ENCODE measurements at places on chromosomes 3 and 15.

DNA sequence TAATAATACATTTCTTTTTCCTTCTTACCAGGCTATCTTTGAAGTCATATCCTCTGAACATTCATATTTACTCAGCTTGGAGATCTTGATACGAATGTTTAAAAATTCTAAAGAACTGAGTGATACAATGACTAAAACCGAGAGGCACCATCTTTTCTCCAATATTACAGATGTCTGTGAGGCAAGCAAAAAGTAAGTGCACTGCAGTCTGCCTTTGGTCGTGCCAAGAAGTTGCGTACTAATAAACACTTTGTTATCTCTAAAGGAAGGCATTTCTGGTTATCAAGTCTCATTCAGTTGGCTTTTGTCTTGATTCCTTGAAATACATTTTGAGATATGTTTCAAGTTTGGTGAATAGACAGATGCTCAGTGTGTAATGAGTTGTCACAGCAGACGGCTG is 31.6 kb downstream of the ARHGEF26 start:
- no peak for DNase-seq

GRCh38 chr15:72790302-72790910 is 6.8 kb upstream of the ADPGK start:
- no peak for DNase-seq

DNA sequence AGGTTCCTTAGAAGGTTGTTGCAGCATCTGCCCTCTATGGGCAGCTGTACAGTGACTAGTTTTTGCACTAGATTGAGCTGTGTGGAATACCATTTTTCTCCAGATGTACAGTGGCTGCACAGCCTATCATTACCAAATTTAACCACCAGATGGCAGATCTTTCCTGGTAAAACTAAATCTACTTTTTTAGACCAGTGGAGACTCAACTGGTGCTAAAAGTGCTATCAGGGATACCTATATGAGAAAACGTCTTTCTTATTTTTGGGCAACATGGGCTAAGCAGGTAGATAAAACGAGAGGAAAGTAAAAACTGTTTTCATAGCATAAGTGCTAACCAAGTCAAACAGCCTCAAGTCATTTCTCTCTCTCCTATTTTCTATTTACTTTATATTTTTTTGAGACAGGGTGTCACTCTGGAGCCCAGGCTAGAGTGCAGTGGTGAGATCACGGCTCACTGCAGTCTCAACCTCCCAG is 21.2 kb downstream of the IGSF10 start:
- no peak for DNase-seq

GRCh38 chr15:81569286-81570080 is 195.5 kb upstream of the TMC3 start:
- DNase-seq, result no peak

GRCh38 chr15:69302929-69303328 is 4.2 kb downstream of the PAQR5 start:
- DNase-seq, result no peak

DNA sequence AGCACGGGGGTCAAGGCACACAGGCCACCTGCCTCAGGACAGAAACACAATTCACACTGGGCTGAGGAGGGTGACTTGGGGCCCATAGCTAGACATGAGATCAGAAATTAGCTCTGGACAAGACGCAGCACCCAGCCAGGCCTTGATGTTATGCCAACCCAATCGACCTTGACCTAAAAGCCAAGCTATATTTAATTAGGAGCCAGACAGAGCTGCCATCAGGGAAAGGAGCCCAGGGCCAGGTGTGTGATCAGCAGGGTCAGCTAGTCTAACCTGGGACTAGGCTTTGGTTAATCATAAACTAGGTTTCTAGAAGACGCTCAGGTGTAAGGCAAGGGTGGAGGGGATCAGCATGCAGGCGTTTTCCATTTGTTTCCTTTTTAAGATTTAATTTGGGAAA is 23.9 kb upstream of the SLC25A36 start:
- no peak for DNase-seq

- no peak for DNase-seq
These were observed 509.1 kb downstream of the SHQ1 start for GRCh38 chr3:72338942-72339669.

DNA sequence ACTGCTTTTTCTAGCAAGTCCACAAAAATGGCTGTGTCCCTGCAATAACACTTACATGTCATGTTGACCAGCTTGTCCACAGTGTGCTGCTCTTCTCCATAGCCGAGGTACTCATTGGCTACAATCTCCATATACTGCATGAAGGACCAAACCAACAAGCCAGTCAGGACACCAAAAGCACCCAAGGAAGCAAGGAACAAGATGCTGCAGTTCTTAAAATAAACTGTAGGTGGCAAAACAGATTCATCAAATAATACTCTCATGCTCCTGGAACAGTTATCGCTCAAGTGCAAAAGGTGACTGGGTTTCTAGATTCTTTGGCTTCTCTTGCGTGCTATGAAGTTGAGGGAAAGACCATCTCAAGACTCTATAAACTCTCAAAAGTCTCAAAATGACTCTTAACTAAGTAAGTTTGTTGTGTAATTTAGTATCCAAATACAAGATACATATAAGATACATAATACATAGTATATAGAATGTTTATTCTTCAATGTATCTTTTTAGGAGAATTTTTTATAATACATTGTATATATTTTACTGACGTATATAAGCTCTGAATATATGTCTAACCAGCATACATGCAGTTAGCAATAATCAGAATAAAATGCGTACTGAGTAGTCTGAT is 57.0 kb downstream of the NEK10 start:
- no peak for DNase-seq

GRCh38 chr3:20842594-20843436 is 656.8 kb upstream of the SGO1 start:
- DNase-seq, result no peak

GRCh38 chr3:145900056-145900829 is 260.7 kb downstream of the PLOD2 start:
- no peak for DNase-seq
